ENCODE measurements at places on chromosomes 13 and 19.
A peak's percentile ranks its signal among the peaks of the same experiment; 100 is the strongest.

DNA sequence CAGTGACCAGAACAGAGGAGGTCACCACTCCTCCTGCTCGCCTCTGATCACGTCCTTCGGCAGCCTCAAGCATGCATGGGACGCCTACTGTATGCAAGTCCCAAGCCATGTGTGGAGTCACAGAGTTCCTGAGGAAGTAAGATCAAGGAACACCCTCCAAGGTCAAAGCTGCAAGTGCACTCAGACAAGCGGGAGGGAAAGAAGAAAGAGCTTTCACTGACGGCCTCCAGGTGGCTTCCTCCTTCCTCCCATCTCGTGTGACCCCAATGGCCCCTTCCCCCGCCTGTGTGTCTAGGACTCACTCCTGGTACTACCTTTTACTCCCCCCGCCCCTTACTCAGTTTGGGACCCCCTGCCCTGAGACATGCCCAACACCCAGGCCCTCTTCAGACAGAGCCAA, 6.1 kb downstream of the HAUS8 start:
- DNase-seq = no peak

DNA sequence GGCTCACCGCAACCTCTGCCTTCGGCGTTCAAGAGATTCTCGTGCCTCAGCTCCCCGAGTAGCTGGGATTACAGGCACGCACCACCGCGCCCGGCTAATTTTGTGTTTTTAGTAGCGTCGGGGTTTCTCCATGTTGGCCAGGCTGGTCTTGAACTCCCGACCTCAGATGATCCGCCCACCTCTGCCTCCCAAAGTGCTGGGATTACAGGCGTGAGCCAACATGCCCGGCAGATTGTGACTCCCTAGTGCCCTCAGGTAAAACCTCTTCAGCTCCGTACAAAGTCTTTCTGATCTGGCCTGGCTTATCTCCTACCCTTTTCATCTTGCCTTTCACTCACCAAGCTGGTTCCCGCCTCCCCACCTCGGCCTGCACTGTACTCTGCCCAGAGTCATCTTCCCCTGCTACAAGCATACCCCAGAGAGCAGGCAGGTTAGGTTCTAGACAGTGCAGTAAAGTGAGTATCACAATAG, 15.0 kb downstream of the BICRA start:
- DNase-seq = no peak

GRCh38 chr19:49894011-49894664, 2.5 kb downstream of the IL4I1 start:
- DNase-seq = no peak

GRCh38 chr13:68304286-68304893, 1074.3 kb upstream of the PCDH9 start:
- no peak for DNase-seq

DNA sequence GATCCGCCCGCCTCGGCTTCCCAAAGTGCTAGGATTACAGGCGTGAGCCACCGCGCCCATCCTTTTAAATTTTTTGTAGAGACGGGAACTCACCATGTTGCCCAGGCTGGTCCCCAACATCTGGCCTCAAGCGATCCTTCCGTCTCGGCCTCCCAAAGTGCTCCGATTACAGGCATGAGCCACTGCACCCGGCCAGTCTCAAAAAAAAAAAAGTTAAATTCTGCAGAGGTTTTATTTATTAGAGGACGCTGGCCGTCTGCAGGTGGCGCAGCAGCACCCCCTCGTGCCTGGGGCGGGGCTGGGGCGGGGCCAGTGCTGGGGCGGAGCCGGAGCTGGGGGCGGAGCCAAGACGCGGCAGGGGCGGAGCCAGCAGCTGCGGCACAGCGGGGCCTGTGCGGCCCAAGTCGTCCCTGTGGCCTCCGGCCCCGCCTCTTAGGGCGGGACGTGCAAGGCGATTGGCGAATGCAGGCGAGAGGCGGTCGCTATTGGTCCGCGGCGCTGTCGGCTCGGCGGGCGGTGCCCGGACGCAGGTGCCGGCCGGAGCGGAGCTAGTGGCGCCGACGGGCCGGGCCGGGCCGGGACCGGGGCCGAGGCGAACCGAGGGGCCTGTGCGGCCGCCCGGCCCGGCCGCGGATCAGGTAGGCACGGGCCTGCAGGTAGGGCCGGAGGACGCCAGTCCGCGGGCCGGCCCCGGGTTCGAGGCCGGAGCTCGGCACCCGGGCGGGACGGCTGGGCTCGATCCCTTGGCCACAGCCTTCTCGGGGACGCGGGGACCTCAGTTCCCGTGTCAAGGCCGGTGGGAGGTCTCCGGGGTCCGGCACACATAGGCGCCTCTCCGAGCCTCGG, at the start of gene MARCHF2:
Gene MARCHF2, plus strand, starts transcription at position 523 of the 846 bp plus-strand sequence. CDS start 8,536 bp downstream, outside the sequence.
- peak; percentile 91 for DNase-seq

DNA sequence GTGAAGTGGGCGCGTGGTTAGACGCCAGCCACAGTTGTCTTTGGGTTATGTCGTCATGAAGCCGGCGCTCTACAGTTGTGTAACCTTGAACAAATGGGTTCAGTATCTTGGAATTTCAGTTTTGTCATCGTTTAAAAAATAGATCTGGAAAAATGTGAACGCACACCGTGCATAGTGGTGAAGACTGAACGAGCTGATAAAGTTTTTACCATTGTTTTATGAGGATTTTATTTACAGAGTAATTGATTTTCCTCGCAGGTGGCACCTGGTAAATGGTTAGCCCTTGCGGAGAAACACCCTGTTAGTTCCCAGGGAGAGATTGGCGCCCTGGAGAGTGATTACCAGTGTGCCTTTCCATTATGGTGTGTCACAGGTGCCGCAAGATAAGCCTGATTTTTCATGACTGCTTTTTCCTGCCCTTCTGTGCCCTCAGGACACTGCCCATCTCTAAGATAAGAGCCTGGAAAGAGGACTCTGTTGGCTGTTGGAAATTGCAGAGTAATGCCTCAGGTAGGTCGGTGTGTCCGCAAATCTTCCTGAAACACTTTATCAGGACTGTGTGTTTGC, 577 bp downstream of the ZNF181 start:
- no peak for DNase-seq

GRCh38 chr19:7779631-7780486, 16.8 kb downstream of the CLEC4M start:
- DNase-seq = no peak

DNA sequence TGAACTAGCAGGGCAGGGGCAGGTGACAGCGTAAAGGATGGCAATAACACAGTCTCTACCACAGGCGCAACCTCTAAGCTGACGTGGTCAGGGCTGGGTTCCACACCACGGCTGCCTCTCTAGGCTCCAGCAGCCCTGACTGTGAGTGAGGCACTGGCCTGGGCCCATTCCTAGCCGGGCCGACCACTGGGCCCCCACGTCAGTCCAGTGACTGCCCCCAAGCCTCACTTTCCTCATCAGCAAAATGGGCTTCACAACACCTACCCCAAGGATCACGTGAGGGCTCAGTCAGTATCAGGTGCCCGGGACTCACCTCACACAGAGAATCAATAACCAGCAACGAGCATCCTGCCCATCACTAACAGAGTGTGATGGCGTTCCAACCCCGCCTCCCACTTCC, 5.2 kb downstream of the ZFR2 start:
- DNase-seq = no peak
